ENCODE measurements at places on chromosomes 1 and 21. TPM values are rescaled to one million over a fixed set of nuclear protein-coding genes. Genes with fewer than 3 reads are reported as not detected.

Gene FCAMR
- 0.58 TPM for total RNA-seq

Gene EYA3
- 11.1 TPM for total RNA-seq

Gene SPRR5
- not detected for total RNA-seq

Gene CRYBG2
- total RNA-seq = 1.8 TPM

Gene CD1E
- total RNA-seq = not detected

GRCh38 chr1:47843059-47843458, 154.1 kb downstream of the TRABD2B start:
- no peak for DNase-seq

DNA sequence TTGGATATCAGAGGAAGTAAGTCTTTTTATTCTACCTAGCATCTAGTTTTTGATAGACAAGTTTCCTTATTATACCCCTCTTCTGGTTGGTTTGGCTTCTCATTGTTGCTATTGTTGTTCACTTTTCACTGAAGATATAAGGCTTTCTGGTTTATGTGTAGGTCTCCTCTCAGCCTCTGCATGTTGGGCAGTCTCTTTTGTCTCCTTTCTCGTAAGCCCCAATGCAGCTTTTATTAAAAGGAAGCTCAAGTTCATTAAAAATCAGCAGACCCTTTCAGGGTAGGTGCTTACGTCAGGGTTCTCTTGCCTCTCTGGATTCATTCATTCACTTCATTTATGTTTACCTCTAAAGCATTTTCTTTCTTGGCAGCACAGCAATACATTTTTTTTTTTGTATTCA, 4.8 kb upstream of the DHX9 start:
- no peak for DNase-seq

- no peak for DNase-seq
Observed at GRCh38 chr21:34116569-34116968, 43.2 kb downstream of the MRPS6 start.

DNA sequence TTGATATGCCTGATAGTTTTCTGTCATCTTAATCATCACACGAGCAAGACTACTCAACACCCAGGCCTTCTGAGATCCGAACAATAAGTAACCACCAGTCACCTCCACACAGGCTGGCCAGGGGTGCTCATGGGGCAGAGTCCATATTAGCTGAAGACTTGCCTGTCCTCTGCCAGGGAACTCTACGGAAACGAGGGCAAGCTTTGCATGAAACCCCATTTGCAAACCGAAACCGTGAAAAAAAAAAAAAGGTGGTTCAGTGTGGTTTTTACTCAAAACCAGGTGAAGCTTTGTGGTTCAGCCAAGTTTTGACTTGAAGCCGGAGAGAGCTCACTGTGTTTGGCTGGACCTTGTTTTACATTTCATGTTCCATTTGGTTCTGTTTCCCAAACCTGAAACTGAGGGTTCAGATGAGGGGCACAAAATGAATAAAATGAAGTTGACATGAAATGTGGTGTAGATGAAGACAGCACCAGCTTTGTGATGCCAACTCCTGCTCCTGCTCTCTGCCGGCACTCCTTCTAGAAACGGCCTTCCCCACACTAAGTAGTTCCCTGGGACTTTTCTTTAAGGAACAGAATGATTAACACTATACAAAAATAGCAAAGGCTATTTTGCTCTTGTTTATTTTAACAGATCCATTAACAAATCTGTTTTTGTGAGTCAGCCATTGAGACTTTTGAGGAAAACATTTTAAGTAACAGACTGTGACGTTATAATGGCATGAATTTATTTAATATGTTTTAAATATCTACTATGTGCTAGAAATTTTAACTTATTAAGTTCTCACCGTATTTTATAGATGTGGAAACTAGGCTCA, 74.7 kb downstream of the RUNX1 start:
- DNase-seq = peak; percentile 43

Data from stomach (tissue), 19 donors.